ENCODE measurements at places on chromosomes 4 and X. TPM values are rescaled to one million over a fixed set of nuclear protein-coding genes. Genes with fewer than 3 reads are reported as not detected.

The CCNA2 gene
- 13.1 TPM for polyA plus RNA-seq

GRCh38 chrX:47584714-47585113 is 2.5 kb downstream of the TIMP1 start:
- no peak for DNase-seq

The PABPC1L2A gene
- polyA plus RNA-seq = not detected

DNA sequence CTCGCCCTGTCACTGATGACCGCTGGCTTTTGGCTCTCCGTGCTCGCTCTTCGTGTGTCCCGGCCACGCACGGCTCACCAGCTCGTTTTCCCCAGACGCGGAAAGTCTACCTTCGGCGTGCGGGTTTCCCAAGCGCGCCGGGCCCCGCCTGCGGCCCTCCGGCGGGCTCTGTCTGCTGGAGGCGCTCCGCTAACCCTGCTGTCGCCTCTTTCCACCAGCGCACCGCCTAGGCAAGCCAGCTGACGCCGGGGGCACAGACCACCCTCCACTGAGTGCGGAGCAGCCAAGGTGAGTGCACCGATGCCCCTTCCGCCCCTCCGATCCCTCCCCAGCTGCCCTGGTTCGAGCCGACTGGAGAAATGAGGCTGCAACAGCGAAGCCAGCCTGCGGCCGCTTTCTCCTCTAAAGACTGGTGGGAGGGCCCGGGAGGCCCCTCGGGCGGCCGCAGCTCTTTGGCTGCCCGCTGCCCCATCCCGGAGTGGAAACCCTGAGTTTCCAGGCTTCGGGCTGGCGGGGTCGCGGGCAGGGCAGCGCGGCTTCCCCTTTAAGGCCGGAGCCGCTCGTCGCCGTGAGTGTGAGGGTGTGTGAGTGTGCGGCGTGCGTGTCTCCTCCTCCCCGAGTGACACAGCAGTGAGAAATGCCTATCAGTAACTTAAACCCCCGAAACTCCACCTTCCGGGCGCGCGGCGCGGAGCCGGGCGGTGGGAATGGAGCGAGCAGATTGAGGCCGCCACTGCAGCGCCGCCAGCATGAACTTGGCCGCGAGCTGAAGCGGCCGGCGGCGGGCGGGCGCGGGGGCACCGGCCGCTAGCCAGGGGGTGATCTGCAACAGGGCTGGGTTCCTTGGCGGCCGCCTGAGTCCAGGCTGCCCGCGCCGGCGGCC is at the start of gene MAMLD1:
Gene MAMLD1, plus strand, starts transcription at position 719 of the 883 bp plus-strand sequence. CDS start 82,200 bp downstream, outside the sequence.
- no peak for DNase-seq

DNA sequence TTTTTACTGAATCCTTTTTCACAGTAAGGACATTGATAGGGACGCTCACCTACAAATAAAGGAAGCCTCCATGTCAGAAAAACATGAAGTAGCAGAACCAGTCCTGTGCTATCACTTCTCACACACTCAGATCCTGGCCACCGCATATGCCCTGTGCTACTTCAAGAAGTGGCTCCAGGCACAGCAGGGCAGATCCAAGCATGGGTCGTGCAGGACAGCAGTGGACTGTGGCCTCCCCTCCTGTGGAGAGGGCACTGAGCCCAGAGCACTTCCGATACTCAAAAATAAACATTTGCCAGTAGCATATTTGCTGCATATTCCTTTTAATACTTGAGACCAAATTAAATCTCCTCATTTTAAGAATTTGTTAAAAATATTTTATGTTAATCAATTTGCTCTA is 167.9 kb downstream of the PRDM5 start:
- no peak for DNase-seq

GRCh38 chrX:136291824-136292223 is 8.9 kb upstream of the ADGRG4 start:
- no peak for DNase-seq

DNA sequence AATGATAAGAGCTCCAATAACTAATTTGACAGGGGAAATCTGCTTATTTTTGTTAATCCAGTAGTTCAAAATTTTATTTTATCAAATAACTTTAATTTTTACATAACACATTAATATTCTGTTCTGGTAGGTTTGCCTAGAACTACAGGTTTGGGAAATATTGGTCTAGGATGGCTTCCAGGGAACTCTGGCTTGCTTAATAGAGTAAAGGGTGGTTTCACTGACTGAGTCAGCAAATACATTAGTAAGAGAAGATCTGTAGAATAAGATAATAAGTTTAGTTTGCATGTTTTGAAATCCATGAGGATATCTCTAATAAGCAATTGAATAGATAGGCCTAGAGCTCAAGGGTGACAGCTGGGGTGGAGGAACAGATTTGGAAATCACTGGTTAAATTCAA is 500.7 kb downstream of the ZNF674 start:
- DNase-seq = no peak

DNA sequence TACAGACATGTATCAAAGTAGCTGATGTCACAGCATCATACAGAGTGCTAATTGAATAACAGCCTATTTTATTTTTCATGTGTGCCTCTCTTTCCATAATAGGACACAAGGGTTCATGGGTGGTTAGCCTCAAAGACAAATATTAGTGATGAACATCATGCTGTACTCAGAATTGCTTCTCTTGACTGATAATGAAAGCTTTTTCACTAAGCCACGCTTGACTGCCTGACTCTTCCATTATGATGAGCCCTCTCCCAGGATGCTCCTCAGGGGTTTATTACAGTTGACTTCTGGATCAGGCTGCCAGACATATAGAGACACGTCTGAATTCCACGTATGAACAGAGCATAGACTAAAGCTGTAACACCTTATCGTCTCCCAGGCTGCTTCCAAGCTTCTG is 2757.5 kb downstream of the PCDH7 start:
- DNase-seq = no peak

DNA sequence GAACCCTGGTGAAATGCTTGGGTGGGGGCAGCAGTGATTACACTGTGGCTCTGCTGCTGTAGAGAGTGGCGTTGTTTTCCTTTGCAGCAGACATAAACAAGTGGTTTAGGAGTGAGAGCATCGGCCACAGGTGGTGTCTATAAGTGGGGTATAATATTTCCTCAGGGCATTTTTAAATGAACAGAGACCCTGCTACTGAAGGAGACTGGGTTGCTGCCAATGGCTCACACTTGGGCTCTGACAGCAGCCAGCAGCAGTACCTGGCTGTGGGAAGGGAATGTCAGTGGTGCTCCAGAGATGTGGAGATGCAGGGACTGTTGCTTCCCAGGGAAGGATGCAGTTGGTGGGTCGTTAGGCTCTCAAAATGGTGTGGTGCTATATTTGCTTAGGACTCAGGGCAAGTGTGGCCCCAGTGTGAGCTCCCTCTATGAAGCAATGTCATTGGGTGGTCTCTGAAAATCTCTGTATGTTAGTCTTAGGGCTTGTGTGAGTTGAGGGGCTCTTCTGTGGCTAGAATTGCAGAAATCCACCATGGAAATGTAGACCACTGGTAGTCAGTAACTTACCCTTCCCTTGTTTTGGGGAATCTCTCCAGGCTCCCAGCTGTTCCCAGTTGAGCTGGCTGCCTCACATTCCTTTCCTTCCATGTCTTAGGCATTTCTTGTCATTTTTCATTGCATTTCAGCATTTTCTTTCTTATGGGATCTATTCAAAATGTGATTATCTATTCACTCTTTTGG is 1023.0 kb upstream of the GRID2 start:
- DNase-seq = no peak

GRCh38 chr4:65773636-65774035 is 103.3 kb upstream of the EPHA5 start:
- no peak for DNase-seq

GRCh38 chr4:107937040-107937439 is 5.7 kb downstream of the CYP2U1 start:
- DNase-seq = no peak

The DNAAF6 gene
- polyA plus RNA-seq = not detected

GRCh38 chr4:141356321-141356962 is 135.7 kb downstream of the ZNF330 start:
- DNase-seq = no peak

DNA sequence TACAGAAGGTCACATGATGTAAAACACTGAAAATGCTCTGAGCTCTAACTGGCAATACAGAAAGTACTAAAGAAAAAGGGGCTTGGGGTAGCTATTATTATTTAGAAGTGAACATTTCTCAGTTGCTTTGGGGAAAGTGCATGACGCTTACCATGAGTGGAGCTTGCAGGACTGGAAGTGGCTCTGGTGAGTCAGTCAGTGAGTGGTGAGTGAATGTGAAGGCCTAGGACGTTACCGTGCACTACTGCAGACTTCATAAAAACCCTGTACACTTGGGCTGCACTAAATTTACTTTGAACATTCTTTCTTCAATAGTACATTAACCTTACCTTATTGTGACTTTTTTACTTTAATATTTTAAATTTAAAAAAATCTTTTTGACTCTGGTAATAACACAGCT is 89.3 kb upstream of the ENPP6 start:
- no peak for DNase-seq

DNA sequence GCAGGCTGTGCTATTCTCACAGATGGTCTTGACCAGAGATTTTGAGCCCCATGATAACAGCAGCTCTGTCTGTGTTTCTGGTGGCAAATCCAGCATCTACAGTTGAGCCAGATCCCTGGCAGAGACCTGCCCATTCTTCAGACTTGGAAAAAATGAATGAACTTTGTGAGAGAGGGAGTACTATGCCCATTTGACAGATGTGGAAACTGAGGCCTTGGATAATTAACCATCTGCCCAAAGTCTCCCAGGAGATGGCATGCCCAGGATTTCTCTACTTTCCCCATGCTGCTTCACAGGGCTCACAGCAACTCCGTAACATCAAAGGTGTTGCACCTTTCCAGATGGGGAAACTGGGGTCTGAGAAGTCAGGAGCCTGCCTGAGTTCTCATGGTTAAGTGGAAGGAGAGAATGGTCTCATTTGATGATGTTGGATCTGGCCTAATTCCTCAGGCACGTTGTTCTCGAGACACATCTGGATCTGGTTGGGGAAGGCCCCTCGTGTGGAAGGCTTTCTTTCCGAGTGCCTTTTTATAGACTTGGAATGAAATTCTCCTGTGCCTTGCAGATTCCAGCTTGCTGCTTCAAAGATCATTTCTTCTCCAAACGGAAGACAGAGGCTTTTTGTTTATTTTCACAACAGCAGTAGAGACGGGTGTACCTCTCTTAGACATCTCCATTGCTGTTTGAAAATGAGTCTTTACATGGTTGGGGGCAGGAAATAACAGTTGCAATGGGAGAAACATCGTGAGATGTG is 73.3 kb upstream of the STX18 start:
- DNase-seq = peak; percentile 26

GRCh38 chr4:88908003-88908402 is 149.0 kb downstream of the FAM13A start:
- DNase-seq = peak; percentile 8

- no peak for DNase-seq
These were observed 2.0 kb upstream of the STAG2 start for GRCh38 chrX:123959281-123960063.

DNA sequence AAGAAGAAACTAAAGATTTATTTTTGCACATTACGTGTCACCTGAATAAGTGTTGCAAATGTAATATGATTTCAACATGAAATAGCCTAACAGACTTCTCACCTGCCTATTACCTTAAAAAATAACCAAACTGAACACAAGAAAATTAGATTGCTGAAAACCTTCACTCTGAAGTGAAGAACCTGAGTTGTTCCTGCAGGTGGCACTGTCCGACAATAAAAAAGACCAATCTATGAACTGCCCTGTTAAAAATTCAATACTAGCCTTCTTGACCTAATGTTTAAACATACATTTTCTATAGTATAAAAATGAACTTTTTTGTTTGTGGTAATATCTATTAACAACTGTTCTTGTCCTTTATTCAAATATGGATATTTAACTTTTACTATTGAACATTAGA is 69.2 kb upstream of the PNPLA4 start:
- no peak for DNase-seq

DNA sequence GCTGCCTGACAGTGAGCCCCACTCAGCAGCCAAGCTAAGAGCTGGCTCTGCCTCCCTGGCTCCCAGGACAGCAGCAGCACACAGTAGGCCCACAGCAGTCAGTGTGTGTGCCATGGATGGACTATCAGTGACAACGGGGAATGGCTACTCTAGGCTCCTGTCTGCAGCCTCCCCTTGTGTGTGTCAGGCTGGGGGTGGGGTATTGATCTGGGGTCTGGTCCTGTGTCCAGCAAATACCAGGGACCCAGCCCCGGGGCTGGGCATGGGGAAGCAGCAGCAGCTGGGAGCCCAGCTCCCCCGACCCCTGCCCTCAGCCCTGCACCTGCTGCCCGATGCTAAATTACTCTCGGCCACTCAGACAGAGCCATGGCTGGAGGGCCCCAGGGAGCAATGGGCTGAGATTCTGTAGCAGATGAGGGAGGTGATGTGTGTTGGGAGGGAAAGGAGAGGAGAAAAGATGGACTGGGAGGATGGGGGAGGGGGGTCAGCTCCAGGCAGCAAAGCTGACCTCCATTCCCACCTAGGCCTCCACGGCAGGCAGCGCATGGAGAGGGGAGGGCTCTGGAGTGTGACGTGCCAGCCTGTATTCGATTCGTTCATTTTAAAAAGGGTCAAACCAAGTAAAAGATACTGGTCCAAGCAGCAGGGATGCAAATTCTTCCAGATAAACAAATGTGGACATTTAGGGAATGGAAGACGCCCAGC is 61.3 kb upstream of the CRMP1 start:
- DNase-seq = no peak

DNA sequence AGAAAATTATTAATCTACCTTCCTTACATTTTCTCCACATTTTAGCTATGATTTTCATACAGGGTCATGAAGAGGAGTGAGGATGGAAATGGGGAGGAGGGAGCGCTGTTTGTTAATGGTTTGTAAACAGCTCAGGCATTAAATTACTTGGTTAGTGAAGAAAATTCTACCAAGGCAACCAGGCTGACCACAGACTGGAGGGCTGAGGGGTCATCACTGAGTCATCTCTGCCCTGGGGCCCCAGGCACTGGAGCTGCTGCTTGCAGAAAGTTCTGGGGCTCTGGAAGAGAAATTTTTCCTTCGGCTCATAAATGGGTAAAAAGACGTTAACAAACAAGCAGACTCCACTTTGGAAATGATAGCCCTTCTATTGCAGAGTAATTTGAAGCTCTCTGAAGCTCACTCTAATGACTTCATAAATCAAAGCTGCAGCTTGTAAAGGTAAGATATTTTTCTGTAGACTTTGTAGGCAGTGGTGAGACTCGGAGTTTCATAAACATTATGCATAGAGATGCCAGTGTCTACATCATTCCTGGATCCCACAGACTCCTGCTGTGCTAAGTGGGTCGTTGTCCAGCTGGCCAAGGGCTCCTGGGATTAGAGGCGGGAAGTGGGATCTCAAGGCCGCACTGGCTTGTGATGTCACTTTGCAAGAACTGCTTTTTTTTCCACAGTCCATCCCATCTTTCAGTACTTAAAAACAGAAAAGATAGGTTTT is 159.6 kb downstream of the PTTG2 start:
- peak; percentile 52 for DNase-seq

DNA sequence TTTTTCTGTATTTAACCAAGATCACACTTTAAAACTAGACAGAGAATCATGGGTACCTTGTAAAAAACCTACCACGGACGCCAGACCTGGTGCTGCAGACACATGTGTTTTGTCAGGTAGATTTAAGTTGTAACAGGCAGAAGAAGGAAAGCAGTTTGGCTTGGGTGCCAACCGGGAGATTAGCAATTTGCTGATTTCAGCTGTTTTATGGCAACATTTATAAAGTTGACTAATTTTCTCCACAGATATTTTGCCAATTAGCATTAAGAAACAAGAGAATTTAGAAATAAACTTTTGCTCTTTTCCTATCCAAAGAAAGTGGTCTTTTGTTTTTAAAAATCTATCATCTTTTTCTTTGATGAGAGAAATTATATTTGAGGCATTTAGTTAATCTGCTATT is 76.3 kb upstream of the STOX2 start:
- no peak for DNase-seq

The DLG3 gene
- 29.2 TPM for polyA plus RNA-seq

- no peak for DNase-seq
These were observed 57.6 kb downstream of the RWDD4 start for GRCh38 chr4:183601381-183601780.

The PWWP3B gene
- polyA plus RNA-seq = 0.04 TPM

The CXXC4 gene
- polyA plus RNA-seq = 0.02 TPM

Measured in AG04450 (cell line).